ENCODE measurements at places on chromosomes 6 and 20.

DNA sequence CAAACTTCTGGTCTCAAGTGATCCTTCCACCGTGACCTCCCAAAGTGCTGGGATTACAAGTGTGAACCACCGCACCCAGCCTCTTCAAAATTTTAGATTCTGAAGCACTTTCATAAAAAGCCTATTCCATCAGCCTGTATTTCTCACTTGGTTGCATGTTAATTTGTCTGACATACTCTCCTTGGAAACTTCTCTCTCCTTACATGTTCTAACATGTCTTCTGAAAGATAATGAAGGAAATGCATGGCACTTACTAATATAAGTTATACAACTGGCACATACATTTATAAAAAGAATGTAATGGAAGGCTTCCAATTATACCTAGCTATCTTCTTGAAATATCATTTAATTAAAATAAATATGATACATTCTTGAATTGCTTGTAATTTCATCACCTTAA is 597.5 kb downstream of the TBC1D32 start:
- no peak for ATAC-seq

DNA sequence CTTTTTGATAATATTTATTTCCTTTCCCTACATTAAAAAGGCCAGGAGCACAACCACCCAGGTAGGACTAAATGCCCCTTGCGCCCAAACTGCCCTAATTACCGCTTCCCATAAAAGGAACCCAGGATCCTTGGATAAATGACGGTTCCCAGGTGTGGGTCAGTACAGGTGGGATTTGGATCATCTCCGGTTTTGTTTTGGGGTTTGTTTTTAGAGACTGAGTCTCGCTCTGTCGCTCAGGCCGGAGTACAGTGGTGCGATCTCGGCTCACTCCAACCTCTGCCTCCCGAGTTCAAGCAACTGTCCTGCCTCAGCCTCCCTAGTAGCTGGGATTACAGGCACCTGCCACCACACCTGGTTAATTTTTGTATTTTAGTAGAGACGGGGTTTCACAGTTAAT is 28.4 kb downstream of the ZNF217 start:
- no peak for ATAC-seq

DNA sequence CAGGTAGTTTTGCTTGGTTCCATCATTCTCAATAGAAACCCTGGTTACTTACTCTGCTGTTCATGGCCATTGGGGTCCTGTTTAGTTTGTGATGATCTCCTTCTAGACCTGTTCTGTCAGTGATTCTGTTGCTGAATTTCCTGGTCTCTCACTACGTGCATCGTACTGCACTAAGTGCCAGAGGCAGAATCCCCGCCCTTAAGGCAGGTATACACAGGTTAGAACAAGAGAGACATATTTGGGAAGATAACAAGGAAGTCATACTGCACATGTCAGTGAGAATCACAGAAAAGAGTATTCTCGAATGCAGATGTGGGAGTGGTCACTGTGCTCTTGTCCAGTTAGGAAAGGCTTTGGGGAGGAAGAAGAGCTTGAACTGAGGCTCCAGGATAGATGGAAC is 148.1 kb upstream of the MYLIP start:
- no peak for ATAC-seq

- ATAC-seq, result no peak
Observed at GRCh38 chr6:102895683-102896082, 1502.2 kb downstream of the GRIK2 start.

DNA sequence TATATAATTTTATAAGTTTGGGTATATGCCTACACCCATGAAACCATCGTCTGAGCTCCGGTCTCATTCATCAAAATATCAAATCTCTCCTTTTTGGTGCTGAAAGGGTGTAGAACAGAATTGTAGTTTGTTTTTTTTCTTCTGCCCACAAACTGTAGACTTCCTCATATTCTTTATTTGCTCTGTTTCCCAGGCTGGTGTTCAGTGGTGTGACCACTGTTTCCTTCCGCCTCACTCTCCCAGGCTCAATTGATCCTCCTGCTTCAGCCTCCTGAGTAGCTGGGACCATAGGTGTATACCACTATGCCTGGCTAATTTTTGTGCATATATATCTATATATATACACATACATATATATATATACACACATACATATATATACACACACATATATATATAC is 139.6 kb upstream of the HCRTR2 start:
- ATAC-seq, result no peak

GRCh38 chr6:76057469-76057868 is 15.0 kb downstream of the IMPG1 start:
- ATAC-seq, result no peak

DNA sequence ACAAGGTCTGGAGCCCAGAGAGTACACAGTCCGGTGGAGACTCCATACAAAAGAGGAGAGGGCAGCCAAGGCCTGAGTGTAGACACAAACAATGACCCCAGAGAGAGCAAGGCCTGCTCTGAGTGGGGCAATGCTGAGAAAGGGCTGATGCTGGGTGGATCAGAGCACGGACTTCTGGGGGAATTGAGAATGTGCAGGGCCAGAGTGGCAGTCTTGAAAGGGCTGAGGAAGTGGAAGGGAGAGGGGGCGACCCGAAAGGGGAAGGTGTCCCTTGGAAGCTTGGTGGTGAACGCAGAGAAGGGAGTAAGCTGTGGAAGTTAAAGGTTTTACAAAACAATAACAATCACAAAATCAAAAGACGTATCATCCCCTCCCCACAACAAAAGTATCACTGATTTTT is 12.0 kb upstream of the GRM4 start:
- no peak for ATAC-seq

DNA sequence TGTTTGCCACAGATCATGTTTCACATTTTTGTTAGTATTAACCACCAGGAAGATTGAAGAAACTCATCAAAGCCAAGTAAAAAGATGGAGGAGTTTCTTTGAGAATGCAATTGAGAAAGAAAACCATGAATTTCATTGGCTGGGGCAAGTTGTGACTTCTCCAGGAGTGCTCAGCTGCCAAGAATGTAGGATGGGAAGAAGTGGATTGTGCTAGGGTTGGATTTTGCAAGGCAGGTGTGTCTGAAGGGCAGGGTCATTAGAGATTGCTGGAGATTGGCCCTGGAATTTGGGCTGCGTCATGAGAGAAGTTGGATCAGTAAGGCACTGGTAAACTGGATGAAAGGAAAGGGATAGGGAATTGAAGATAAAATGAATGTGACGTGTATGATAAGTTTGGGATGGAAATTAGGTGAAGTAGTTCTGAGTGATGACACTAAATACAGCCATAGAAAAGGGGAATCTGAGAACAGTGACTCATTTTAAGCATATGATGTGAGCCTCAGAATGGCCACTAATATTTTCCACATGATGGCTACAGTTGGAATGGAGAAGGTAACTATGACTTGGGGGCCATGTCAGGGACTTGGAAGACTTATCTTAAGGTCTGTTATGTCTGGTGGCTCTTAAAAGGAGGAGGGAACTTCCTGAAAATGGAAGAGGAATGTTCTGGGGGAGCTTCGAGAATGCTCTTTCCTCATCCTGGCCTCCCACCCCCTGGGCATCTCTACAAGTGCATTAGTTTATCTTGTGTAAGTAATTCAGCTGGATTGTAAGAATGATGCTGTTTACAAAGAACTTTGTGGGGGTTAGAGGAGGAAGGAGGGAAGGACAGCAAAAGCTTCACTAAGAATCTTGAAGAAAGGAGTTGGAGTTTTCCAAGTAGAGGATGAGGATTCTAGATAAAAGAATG is 27.8 kb upstream of the ERVFRD-1 start:
- ATAC-seq, result no peak

GRCh38 chr6:1860756-1861348 is 251.1 kb downstream of the FOXC1 start:
- ATAC-seq, result no peak

All from motor neuron (in vitro differentiated cells).